Stimulated activated CD4-positive, alpha-beta T cell treated with anti-CD3 and anti-CD28 coated beads, Interleukin-4, amount 100 ng/mL, for 1 hour (primary cell): ENCODE measurements at places on chromosomes 5 and 9.

DNA sequence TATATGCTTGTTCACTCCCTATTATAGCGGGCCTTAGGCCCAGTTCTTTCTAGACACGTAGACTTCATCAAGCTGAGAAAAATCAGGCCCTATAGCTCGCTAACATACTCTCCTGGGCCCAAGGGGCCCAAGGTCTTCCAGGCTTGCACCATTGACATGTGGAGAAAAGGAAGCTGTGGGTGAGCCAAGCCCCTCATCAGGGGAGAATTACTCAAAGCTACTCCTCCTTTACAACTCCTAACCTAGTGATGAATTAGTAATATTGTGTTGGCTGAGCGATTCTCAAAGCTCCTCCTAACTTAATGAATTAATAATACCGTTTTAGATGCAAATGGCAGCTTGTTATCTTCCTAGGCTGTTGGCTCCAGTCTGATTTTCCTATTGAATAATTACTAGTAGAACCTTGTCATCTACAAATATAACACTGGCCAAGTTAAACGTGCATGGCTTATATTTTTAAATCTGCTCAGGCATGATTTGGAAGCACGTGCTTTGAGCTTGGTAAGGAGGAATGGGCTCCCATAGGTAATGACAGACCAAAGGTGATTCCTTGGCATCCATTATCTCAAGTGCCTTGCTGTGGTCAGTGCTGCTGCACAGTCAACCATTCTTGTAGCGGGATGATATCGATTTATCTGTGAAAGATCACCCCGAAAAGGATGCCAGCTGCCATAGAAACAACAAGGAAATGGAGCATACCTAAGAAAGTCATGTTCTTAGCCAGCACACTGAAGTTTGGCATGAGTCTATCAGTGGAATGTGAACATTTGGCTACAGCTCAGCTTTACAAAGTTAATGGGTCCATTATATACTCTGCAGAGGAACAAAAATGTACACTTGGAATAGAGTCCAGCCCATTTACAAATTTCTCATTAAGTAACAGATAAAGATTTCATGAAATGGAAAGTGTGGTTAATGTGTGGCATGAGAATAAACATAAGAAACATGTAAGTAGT lies 23.8 kb downstream of the LVRN start:
- DNase-seq, result no peak

GRCh38 chr5:142074006-142074405 lies 34.6 kb upstream of the NDFIP1 start:
- DNase-seq, result no peak

- DNase-seq, result no peak
Measured at GRCh38 chr5:143177263-143177983, 226.1 kb downstream of the NR3C1 start.

GRCh38 chr9:31606678-31607077 lies 777.8 kb upstream of the ACO1 start:
- DNase-seq, result no peak

DNA sequence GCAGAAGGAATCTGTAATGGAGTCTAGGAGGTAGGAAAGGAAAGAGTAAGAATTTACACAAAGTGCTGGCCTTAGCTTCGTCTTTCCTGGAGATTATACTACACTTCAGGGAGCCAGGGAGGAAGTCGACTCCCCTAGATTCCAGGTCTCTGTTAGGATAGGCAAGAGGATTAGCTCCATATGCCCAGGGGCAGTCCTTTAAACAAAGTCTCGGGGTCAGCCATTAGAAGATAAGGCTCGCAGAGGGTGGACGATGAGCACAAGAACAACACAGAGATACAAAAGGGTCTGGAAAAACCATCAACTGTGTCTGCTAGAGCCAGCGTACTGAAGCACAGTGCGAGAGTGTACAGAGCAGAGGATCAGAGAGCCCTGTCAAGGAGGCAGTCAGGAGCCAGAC lies 344.7 kb upstream of the TNC start:
- DNase-seq, result no peak

- peak; percentile 45 for DNase-seq
Measured at GRCh38 chr5:109690242-109690974, 681 bp downstream of the MAN2A1 start.

DNA sequence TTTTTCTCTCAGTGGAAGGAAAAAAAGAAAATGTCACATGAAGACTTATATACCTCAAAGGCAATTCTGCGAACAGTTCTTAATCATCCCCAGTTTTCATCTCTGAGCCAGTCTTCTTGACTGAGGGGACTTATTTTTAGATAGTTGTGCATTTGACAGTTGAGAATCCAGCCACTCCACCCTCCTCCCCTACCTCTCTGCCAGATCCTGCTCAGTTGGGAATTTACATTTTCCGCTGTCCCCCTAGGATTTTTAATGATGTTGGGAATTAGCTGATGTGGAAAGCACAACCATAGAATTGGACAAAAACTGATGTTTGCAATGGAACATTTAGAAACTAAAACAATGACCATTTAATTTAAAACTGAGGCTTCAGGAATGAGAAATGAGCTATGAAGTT lies 194.3 kb upstream of the PIK3R1 start:
- no peak for DNase-seq

- no peak for DNase-seq
Measured at GRCh38 chr9:75417471-75417870, 329.2 kb downstream of the OSTF1 start.

DNA sequence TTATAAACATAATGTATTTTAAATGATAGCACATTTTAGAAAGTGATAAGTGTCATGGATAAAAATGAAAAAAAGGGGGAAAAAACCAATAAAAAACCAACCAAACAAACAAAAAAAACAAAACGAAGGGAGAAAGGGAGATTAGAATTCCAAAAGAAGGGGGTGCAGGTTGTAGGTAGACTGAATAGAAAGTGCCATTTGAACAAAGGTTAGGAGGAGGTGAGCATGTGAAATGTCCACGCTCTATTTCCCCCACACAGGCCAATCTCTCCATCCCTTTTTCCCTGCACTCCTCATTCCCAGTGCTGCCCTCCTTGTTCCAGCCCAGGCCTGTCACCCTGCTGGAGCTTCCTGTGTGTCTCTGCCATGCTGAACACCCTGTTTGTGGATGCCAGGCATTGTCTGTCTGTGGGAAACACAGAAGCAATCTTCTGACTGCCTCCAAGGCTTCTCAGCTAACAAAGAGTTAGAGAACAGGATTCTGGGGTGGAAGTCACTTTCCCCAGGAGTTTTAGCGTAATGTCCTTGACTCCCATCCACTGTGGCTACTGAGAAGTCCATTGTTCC lies 138.8 kb downstream of the ADAMTS16 start:
- DNase-seq, result no peak

DNA sequence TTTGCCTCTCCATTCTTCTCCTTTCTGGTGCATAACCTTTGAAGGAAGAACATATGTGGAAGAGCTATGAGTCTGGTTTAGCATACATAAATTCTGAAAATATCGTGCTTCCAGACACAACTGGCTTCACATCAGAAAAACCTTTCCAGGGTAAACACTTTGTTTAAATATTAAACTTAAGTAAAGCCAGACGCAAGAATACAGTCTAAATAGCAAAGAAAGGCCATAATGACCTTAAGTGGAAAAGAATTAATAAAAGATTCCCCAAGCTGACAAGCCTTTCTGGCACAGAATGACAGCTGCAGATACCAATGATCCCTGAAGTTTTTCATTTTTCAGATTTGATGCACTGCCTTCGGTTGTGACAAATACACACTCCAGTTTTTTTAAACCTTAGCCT lies 13.5 kb upstream of the TSSK1B start:
- no peak for DNase-seq

GRCh38 chr9:86604741-86605140 lies 250.5 kb upstream of the TUT7 start:
- DNase-seq, result no peak

DNA sequence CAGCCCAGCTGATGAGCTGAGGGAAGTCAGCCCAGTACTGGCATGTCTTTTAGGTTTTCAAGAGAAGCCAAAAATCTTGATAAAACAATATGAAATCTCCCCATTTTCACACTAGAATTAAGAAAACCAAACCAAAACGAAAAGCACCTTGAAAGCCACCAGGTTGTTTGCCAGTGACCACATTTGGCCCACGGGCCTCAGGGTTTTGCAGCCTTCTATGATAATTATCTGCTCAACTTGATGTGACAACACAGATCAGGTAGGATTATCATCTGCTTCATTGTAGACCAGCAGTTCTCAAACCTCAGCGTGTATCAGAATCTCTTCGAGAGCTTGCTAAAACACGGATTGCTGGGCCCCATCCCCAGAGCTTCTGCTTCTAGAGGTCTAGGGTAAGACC lies 101.4 kb downstream of the GALNT10 start:
- DNase-seq, result no peak

DNA sequence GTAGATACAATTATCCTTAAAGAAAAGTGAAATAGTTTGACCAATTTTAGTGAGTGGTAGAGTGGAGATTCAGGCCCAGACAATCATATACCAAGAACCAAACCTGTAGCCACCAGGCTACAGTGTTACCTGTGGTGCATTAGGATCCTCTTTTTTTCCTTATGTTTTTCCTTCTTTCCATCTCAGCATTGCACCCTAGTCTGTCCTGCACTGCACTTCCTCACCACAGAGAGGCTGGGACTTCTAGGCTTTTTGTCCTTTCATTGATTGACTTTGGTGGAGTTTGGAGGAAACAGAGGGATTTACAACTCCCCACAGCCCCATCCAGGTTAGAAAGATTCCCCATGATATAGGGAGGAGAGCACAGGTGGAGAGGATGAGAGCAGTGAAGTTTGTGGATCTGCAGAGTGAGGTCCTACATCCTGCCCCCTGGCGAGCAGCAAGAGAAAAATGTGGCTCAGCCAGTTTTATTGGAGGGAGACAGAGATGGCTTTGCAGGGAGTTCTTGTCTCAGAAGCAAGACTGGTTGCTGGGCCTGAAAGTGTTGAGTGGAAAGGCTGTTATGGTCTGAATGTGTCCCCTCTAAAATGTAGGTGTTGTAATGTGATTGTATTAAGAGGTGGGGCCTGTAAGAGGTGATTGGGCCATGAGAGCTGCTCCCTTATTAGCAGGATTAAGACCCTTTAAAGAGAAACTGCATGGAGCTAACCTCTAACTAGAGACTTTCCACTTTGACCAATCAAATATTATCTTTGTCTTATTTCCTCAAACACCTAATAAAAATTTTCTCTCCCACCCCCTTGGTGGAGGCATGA lies 36.2 kb downstream of the KIF4B start:
- no peak for DNase-seq

- no peak for DNase-seq
Measured at GRCh38 chr5:174533751-174534241, 190.6 kb upstream of the MSX2 start.

DNA sequence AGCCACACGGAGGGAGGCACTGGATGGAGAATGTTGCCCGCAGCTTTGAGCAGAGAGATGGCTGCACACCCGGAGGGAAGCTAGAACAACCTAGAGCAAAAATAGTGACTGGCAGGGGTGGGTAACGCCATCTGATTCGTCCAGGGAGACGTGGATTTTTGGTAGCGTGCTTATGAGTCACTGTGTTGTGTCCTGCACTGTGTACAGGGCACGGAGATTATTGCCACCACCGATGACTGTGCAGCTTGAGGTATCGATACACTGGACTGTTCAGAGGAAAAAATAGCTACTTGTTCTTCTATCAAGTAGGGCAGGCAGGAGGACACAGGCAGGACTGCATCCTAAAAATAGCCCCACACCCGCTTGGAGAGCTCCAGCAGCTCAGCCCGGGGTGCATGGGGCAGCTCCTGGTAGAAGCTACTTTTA lies 6.0 kb downstream of the UBE2QL1 start:
- DNase-seq, result no peak

GRCh38 chr9:127361561-127361960 lies 35.4 kb upstream of the SLC2A8 start:
- no peak for DNase-seq

GRCh38 chr9:98331536-98332259 lies 76.2 kb upstream of the TBC1D2 start:
- DNase-seq, result no peak

- no peak for DNase-seq
Measured at GRCh38 chr9:95027914-95028852, 289.3 kb downstream of the FANCC start.

DNA sequence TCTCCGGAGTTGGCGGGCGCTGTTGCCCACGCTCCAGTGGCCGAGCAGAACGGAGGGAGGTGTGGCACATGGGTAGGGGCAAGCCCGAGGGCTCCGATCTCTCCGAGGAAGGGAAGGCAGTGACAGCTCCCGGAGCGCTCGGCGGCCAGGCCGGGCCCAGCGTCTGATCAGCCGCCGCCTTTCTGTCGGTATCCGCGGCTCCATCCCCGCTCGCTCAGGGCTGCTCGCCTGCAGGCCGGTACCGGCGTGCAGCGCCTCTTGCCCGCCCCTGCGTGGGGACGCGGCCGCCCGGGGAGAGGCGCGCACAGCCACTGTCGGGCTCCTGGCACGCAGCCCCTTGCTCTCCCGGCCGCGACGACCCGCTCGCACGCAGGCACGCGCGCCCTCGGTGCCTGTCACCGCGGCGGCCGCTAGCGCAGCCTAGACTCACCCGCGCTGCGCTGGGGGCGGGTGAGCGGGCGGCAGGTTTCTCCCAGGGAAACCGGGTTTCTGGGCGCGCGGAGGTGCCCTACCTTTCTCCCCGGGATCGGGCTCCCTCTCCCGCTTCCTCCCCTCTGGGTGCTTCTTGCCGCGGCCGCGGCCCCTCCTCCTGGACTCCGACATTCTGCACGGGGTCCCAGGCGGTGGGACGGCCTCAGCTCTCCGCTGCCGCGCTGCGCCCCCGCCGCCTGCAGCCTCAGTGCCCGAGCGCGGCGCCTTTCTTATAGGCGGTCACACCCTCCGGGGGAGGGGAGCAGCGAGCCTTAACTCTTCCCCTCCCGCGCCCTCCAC lies 108.4 kb downstream of the PSD2 start:
- peak; percentile 6 for DNase-seq

DNA sequence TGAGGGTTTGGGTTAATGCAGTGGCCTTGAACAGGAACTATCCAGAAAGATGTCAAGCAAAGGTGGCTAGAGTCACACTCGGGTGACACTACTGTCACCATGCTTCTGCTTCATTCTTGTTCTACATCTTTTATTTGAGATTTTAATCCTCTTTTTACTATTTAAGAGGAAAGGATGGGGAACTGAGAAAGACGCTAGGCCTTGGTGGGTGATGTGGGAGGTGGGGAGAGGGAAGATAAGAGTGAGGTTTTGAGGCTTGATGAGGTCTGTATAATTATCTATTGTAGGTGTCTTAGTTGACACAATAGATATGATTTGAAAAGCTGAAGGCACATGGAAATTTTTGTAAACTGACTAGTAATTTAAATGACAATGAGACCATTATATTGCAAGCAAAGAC lies 3.5 kb upstream of the BASP1 start:
- DNase-seq, result no peak
